ENCODE measurements at places on chromosomes 12 and 14.

DNA sequence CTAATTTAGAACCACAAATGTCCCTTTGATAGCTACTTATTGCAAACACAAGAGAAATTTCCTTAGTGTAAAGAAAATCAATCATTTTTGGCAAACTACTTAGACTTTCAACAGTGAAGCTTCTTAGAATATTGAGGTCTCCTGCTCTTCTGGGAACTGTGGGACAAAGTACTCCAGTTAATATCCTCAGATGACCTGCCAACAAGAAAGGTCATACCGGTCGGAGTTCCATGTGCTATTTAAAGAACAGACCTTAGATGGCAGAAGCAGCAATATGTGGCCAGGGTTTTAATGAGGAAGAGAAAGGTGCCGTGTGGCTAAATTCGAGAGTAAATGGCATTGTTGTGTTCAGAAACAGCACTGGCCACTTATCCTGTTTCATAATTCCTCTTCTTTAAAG, 114.7 kb upstream of the AMIGO2 start:
- no peak for DNase-seq

DNA sequence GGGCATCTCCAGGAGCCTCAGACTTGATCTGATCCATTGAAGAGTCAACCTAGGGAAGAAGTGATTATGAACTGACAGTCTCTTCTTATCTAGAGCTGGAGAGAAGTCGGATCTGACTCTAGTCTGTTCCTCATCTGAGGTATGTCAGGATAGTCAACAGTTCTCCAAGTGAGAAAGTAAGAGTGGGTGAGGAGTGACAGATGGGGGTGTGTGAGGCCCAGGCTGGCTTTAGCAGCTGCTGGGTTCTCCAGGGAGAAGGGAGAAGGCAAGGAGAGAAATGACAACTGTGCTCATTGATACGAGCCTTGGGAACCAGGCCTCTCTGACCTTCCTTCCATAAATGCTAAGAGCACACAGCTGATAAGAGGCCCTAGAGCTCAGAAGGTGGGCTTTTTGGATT, 53.3 kb downstream of the IRAK3 start:
- DNase-seq = no peak

GRCh38 chr12:45586486-45586885, 143.0 kb upstream of the ARID2 start:
- no peak for DNase-seq

DNA sequence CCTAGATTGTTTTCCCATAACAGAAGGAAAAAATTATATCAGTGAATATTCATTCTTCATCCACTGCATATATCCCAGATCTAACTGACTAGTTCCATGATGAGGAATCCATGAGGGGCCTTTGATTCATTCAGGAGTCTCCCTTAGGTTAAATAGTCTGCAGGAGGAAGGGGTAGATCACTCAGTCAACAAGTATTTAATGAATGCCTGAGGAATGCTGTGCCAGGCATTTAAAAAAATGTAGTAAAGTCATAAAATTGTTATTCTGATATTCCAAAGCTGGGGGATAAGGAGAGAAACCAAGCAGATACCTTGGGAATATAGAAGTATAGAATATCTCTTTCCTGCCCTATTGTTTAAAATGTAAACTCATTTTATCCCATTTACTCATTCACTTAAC, 216.2 kb upstream of the CAND1 start:
- no peak for DNase-seq

DNA sequence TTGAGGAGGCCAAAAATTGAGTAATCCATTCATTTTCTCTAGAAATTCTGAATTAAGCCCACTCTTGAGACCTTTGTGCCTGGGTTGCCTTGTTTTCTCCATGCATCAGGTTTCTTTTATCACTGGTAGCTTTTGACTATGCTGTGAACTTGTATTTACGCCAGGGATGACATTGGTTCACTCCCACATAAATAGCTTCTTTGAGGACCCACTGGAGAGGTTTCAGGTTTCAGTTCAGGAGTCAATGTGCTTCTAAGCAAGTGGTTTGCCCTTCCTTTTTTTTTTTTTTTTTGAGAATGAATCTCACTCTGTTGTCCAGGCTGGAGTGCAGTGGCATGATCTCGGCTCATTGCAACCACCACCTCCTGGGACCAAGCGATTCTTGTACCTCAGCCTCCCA, 10.2 kb upstream of the SLC17A8 start:
- no peak for DNase-seq

GRCh38 chr12:14935031-14935430, 3.3 kb downstream of the ERP27 start:
- no peak for DNase-seq

DNA sequence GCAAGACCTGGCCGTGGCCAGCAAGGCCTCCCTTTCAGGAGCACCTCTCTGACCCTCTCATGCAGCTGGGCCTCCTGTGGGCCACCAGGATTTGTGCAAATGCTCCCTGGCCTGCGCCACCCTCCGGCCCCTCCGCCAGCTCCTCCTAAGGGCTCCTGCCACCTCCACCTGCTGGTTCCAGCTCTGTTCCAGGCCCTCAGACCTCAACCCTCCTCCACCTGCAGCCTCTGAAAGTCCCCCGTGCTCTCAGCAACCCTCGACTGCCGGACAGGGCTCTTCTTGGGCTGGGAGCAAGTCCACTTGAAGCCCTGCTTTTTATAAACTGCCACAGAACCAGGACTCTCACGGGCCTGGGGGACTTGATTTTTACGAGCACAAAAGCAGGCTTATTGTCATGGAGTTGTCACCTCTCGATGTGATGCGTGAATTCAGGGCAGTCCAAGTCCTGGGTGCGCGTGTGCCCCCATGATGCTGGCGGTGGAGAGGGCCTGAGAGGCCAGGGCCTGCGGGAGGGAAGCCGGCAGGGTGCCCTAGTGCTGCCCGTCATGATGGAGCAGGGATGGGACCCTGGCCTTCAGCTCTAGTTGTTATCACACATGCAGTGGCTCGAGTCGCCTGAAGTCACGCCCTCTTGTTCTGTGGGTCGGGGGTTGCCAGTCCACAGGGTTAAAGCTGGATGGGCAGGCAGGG, 9.1 kb downstream of the TEDC1 start:
- DNase-seq = no peak

GRCh38 chr12:124633365-124634362, 66.3 kb upstream of the NCOR2 start:
- DNase-seq = no peak

GRCh38 chr14:80570930-80571298, 359.6 kb upstream of the DIO2 start:
- no peak for DNase-seq

- DNase-seq = no peak
Observed at GRCh38 chr12:66549050-66549389, 129.9 kb downstream of the GRIP1 start.

DNA sequence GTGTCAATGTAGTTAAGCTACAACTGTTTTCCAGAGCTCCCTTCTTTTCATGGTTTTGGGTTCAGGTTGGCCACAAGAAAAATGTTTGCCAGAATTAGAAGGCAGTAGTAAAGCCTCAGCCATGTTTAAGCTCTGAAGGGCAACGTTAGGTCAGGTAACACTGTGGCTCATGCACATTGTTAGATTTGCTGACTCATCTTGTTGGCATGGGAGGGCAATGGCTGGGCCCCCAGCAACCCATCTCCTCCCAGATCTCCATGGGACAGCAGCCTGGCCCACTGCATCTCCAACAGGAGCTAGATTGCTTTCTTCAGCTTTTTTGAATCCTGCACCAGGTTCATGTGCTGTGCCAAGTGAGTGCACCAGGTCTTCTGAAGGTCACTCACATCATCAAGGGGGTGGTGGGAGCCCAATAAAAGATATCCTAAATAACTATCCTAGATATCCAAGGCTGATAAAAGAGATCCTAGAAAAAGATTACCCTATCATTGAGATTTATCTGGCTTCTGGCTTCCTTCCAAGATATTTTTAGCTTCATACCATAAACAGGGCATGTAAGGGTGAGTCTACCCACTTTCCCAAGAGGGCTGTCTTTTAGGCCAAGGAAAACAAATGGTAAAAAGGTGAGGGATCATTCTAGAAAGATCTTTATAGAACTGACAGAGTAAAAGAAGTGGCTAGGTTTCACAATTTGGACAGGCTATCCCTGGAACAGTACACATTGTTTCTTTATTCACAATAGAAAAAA, 28.9 kb downstream of the PTGER2 start:
- DNase-seq = no peak

DNA sequence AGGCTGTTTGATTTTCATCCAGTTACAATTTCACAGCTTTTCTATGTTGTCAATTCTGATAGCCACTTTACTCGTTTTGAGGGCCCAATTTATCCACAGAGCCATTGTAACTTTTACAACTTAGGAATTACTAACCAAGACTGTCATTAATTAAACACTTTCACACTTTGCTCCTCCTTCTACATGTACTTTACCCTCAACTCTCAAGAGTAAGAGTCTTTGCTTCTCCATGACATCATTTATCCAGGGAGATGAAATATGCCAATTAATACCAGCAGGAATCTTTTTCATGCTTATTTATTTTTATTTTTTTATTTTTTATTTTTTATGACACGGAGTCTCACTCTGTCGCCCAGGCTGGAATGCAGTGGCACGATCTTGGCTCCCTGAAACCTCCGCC, 13.5 kb downstream of the SLIRP start:
- no peak for DNase-seq

DNA sequence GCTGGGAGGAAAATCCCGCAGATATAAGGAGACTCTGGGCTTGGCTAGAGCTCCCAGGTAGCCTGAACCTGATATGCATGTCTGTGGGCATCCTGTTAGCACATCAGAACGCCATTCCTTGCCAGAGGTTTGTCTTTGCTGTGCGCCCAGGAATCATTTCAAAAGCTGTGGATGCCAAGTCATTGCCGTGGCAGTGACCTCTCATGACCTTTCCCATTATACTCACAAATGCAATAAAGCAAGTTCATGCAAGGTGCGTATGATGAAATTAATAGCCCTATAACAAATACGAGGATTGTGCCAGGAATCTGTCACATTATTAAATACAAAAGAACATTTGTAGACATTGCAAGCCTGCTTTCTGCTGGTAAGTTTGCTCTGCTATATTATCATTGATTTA, 229.1 kb upstream of the PELI2 start:
- no peak for DNase-seq

GRCh38 chr14:22671622-22672021, 27.5 kb upstream of the OR6J1 start:
- no peak for DNase-seq

GRCh38 chr14:77212943-77213678, 31.5 kb downstream of the TMEM63C start:
- no peak for DNase-seq

- DNase-seq = no peak
Observed at GRCh38 chr12:108679106-108679681, 45.5 kb upstream of the SELPLG start.

GRCh38 chr12:52439420-52439819, 5.2 kb upstream of the KRT75 start:
- DNase-seq = no peak

GRCh38 chr14:50335989-50336824, 24.1 kb downstream of the DMAC2L start:
- DNase-seq = no peak

GRCh38 chr12:54658306-54659264, 10.4 kb upstream of the DCD start:
- peak; percentile 6 for DNase-seq

- no peak for DNase-seq
Observed at GRCh38 chr12:48104531-48104930, 1.3 kb downstream of the SENP1 start.

- no peak for DNase-seq
Observed at GRCh38 chr14:20818861-20819260, 16.2 kb upstream of the RNASE1 start.

- DNase-seq = no peak
Observed at GRCh38 chr12:29102741-29103140, 46.3 kb upstream of the FAR2 start.

- DNase-seq = no peak
Observed at GRCh38 chr14:86613786-86614185, 1083.8 kb downstream of the FLRT2 start.

DNA sequence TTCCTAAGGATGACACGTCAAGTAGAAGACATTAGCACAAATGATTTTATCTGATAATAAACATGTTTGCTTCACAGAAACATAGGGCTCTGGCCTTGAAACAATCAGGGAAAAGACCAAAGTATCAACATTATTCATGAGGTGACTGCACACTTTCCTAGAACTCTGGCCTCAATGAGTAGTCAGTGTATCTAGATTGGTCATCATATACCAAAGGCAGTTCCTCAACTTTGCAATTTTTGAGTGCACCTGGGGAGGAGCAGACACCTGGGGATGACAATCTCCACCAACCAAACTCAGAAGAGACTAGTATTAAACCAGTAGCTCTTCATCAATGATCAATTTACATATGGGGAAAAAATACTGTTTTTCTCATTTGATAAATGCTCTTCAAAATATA, 4.5 kb downstream of the EDDM3A start:
- no peak for DNase-seq

DNA sequence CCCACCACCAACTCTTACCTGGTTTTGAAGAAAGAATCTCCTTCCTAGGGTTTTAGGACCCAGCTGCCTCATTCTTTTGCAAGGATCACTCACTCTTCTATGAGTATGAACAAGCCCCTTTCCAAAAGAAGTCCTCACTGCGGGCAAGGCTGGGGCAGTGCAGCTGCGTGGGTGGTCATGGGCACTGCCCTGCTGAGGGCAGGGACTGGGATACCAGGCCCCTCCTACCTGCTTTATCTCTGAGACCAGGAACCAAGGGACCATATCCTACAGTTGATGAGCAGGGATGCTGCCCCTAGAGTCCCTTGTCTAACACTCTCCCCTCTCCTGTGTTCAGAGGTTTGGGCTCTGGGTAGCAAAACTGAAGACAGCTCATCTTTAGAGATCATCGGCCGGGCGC, 20.5 kb downstream of the HPD start:
- DNase-seq = no peak

DNA sequence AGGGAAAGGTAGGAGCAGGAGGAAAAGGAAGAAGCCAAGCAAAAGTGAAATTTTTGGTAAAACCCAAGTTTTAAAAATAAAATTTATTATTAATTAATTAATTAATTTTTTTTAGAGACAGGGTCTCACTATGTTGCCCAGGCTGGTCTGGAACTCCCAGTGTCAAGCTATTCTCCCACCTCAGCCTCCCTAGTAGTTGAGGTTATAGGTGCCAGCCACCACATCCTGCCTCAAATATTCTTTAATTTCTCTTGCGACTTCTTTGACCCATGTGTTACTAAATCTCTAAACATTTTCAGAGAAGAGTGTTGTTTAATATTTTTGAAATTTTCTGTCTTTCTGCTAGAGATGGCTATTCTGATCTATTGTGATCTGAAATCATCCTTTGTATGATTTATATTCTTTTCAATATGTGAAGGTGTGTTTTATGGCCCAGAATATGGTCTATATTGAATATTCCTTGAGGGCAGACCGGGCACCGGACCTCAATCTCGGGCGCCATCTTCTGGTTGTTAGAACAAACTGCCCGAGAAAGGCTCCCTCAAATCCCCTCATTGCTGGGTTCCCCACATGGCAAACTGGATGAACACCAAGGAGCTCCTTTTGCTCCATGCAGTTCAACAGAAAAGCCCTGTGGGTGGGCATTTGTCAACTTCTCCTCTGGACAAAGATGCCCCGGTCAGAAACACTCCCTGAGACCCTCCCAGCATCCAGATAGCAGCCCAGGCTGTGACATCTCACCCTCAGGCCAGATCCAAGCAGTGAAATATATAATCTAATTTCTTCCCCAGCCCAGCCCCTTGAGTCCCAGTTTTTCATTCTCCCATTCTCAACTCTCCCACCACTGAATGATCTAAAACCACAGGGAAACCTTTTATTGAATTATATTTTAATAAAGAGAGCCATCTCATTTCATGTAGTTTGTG, 110.5 kb downstream of the ASCL4 start:
- no peak for DNase-seq

- no peak for DNase-seq
Observed at GRCh38 chr14:50846226-50846880, 15.4 kb upstream of the NIN start.

GRCh38 chr12:46936042-46936441, 110.2 kb upstream of the SLC38A4 start:
- DNase-seq = no peak
